ENCODE measurements at places on chromosomes 2 and 18.

GRCh38 chr2:174571669-174572323, 25.8 kb downstream of the WIPF1 start:
- no peak for DNase-seq

GRCh38 chr2:203774760-203775159, 68.3 kb downstream of the CD28 start:
- DNase-seq, result no peak

DNA sequence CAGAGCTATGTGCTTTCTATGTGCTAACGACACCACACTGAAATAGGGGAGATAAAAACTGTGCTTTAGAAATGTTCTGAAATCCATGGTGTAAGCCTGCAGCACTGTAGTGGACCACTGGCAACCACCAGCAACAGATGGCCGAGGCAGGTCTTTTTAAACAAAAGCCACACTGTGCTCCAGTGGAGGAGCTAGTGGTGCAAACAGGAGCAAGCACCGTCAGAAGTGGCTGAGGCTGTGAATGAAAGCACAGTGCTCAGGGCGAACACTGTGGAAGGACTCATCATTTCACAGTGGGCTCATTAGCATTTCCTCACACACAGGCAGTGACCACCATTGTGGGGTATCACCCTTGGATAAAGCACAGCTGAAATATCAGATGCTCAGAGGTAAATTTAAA, 22.9 kb upstream of the MTX2 start:
- no peak for DNase-seq

DNA sequence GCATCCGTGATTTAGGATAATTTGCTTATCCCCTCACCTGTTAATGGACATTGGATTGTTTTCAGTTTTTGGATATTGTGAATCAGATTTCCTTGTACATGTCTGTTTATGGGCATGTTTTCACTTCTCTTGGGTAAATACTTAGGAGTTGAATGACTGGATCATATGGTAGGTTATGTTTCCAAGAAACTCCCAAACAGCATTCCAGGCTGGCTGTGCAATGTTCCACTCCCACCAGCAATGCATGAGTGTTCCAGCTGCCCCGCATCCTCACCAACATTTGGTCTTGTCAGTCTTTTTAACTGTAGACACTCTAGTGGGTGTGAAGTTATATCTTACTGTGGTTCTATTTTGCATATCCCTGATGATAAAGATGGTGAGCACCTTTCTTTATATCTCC, 8.9 kb upstream of the LRRFIP1 start:
- DNase-seq, result no peak

DNA sequence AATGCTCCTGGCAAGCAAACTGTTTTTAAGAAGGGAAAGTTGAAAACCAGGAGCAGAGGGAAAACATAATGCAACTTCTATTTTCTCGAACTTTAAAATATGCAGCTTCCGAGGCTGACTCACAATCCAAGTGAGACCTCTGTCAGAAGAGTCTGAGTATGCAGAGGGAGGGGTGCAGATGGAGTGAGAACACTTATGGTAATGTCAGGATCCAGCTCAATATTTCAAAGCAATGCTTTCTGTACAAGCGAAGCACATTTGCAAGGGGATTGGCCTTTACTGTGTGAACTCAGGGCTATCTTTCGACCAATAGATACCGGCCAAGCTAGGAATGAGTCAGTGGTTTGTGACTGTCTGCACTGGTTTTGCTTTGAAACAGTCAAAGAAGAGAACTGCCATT, 242.7 kb downstream of the CNTNAP5 start:
- DNase-seq, result no peak

GRCh38 chr2:32474381-32474780, 117.6 kb downstream of the BIRC6 start:
- DNase-seq, result no peak

DNA sequence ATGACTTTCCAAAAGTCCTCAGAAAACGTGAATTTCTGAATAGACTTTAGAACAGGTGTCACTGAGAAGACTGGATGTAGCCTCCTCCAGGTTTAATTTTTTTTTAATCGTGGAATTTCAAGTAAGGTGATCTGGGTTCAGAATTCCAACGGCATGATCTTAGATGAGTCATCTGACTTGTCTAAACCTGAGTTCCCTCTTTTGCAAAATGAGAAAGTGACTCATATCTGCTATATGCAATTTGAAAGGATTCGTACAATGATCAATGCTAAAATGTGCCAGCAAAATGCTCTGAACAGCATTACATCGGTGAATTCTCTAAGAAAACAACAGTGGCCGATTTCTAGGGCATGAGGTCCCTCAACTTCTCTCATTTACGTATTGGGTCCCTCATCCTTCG, 69.1 kb upstream of the ZNF516 start:
- DNase-seq, result no peak

GRCh38 chr2:239832490-239833268, 192.5 kb downstream of the NDUFA10 start:
- DNase-seq, result no peak

- no peak for DNase-seq
Observed at GRCh38 chr2:133054297-133054696, 384.3 kb upstream of the LYPD1 start.

DNA sequence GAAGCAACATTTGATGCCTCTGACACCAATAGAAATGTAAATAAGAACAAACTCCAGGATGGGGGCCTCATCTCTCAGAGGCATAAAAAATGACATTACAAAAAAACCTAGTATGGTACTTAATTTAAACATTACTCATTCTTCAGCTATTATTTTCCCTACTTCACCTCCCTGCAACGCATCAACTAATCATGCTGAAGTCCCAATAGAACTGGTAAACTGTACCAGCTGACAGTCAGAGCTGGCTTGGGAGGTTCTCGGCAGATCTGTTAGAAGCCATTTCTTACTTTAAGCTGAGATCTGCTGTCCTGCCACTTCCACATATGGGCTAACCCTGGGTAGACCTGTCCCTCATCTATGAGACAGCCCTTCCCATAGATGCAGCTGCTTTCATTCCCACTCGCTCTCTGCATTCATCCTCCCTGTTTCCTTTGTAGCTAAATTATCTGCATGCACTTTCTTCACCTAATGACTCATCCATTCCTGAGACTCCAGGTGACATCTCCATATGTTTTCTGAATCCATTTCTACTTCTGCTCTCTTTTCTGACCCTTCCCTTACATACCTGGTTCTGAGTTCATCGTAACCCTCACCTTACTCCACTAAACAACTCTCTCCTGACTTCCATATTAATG, 108.1 kb downstream of the AOX1 start:
- no peak for DNase-seq

DNA sequence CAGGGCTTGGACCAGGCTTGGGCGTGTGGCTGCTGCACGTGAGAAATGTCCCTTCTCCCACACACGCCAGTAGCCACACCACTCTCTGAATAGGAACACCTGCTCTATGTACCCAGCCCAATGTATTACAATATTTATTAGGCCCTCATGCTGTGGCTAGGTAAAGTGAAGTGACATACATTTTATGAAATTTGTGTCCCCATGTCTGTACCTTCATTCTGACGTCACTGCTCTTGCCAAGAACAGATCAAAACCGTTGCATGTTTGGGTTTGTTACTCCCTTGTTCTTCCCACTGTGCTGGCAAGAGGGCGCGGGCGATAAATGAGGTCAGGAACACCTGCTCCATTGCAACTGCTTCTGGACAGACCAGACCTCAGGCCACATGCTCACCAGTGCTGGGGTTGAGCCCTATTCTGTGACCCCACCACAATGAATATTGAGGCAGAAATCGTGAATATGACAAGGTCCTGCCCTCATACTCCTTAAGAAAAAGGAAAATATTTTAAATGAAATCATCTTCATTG, 436.4 kb upstream of the SALL3 start:
- DNase-seq, result no peak

- no peak for DNase-seq
Observed at GRCh38 chr2:240139011-240139441, 1.4 kb downstream of the OTOS start.

All from activated CD4-positive, alpha-beta T cell treated with anti-CD3 and anti-CD28 coated beads for 24 hours (primary cell).